Transverse colon (tissue), 4 donors: ENCODE measurements at places on chromosomes 5 and 9. TPM values are rescaled to one million over a fixed set of nuclear protein-coding genes. Genes with fewer than 3 reads are reported as not detected.
A peak's percentile ranks its signal among the peaks of the same experiment; 100 is the strongest.

OBP2B gene
- not detected for total RNA-seq

TICAM2 gene
- total RNA-seq, result not detected

DNA sequence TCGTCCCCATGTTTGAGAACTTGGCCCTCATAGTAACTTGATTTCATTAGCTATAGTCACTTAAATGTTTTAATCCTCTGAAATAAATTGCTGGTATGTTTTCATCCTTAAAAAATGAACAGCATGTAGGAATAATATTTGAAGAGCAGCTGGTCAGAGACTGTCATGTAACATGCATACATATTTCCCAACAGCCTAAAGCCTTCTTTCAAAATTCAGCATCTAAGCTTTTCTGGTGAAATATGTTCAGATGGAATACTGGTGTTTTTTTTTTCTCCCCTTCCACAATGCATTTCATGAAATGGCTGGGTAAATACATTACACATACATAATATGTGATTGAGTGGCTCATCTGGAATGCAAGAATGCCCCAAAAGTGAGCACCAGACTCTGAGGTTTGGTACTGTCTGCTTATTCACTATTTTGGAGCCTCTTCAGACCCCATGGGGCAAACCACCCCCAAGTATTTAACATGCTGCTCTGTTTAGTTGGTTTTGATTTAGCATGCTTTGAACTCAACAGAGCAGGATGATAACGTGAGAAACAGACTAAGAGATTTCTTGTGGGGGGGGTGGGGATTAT, 94.0 kb downstream of the SMARCA2 start:
- no peak for DNase-seq
- H3K27ac ChIP-seq, result no peak overlapping the region
- H3K36me3 ChIP-seq, result peaks cover 63% of the 10 kb centered on the region
- H3K27me3 ChIP-seq, result no peaks in the 10 kb centered on the region
- H3K4me3 ChIP-seq, result no peak overlapping the region
- no peaks in the 10 kb centered on the region for H3K4me1 ChIP-seq

CTXN3 gene
- not detected for total RNA-seq

ANGPTL2 gene
- total RNA-seq, result 11.0 TPM

DNA sequence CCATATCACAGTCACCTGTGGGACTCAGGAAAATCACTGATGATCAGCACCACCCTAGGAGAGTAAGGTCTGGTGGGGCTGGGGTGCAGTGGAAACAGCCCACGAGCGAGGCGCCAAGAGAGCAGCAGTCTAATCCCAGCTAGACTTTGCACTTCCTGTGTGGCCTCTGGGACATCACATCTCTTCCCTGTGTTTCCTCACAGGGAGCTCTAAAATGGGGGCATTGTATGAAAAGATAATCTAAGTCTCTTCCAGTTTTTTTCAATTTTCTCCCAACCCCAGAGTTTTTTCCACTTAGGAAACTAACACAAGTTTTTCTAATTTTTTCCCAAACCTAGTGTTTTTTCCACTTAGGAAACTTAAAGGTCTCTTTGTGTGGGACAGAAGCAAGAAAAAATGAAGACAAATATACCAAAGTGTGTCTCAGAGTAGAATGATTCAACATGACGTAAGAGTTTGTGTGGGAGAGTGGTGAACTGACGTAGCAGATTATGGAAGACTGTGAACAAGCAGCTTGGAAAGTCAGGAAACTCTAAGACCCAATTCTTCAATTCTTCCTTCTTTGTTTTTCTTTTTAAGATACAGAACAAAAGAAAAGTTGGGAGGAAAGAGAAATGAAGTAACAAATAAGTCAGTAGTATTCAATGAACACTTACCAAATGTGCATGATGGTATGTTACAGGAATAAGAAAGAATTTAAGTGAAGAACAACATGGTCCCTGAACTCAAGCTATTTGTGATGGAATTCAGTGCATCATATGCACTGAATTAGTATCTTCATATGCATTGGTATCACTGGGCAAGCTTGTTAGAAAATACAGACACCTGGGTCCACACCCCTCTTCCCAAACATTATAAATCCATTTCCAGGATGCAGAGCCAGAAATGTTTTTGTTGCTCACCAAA, 51.3 kb downstream of the LHFPL2 start:
- no peak overlapping the region for H3K27ac ChIP-seq
- H3K4me3 ChIP-seq, result no peak overlapping the region
- no peak for DNase-seq
- H3K36me3 ChIP-seq, result no peaks in the 10 kb centered on the region

DNA sequence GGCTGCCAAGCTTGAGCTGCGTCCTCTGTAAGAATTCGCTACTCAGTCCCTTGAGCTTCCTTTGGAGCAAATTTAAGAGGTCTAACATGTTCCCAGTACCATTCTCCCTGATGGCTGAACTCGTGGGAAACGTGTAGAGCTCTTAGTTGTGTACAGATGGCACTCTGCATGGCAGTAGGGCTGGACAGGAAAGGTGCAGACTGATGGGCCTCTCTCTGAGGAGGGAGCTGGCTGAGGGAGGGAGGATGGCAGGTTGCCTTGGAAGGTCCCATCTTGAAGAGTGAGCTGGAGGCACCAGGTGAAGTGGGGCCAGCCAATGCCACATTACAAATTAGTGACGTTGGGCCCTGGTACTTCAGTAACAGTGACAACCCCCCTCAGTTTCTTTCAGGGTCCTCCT, 495.3 kb downstream of the CCDC171 start:
- no peaks in the 10 kb centered on the region for H3K27me3 ChIP-seq
- no peaks in the 10 kb centered on the region for H3K4me1 ChIP-seq
- no peak overlapping the region for H3K4me3 ChIP-seq
- no peak overlapping the region for H3K27ac ChIP-seq
- no peak for DNase-seq

GPR150 gene
- total RNA-seq, result 0.60 TPM

NR4A3 gene
- 0.48 TPM for total RNA-seq

DNA sequence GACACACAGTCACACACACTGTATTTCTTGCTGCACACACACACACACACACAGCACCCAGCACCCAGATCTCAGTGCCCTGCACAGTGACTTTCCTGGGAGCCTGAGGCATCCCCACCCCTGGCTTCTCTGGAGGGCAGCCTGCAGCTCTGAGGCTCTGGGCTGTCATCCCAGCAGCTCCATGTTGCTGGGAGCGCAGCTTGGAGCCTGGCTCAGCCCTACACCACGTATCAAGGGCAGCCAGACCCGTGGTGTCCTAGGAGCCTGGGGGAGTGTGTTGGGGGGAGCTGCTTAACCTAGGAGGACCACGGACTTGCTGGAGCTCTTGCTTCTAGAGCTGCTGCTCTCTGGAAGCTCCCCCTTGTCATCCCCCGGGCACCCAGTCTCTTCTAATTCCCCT, 5.2 kb downstream of the IER5L start:
- DNase-seq, result no peak
- H3K36me3 ChIP-seq, result no peaks in the 10 kb centered on the region
- H3K27me3 ChIP-seq, result no peaks in the 10 kb centered on the region
- no peak overlapping the region for H3K27ac ChIP-seq
- H3K4me1 ChIP-seq, result peaks cover 21% of the 10 kb centered on the region

GRCh38 chr5:142245786-142246185, 79.0 kb downstream of the SPRY4 start:
- H3K36me3 ChIP-seq, result no peaks in the 10 kb centered on the region
- H3K4me1 ChIP-seq, result peaks cover 6% of the 10 kb centered on the region
- H3K4me3 ChIP-seq, result no peak overlapping the region
- H3K27ac ChIP-seq, result peak overlapping the region; percentile 34
- H3K27me3 ChIP-seq, result no peaks in the 10 kb centered on the region

GRCh38 chr9:98830554-98830953, 23.1 kb downstream of the GALNT12 start:
- no peak overlapping the region for H3K27ac ChIP-seq
- no peak overlapping the region for H3K4me3 ChIP-seq
- H3K27me3 ChIP-seq, result no peaks in the 10 kb centered on the region
- DNase-seq, result no peak
- no peaks in the 10 kb centered on the region for H3K36me3 ChIP-seq

CPEB4 gene
- total RNA-seq, result 23.6 TPM

DNA sequence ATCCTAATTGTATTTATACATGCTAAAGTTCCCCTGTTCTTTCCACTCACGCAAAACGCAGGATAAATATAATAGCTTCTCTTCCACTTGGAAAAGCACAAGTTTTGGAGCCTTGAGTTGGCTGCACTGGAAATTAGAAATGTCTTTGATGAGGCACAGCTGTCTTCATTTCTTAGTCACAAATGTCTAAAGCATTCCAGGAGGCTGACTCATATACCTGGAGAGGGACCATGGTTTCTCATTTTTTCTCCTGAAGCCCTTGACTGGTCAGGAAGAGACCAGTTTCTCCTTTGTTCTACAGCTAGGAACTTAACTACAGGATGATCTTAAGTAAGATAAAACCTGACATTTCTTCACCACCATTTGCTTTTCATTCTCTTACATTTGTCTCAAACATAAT, 16.2 kb downstream of the MTX3 start:
- H3K4me1 ChIP-seq, result no peaks in the 10 kb centered on the region
- H3K27me3 ChIP-seq, result peaks cover 7% of the 10 kb centered on the region
- no peaks in the 10 kb centered on the region for H3K36me3 ChIP-seq
- DNase-seq, result no peak
- no peak overlapping the region for H3K27ac ChIP-seq

UHRF2 gene
- 64.0 TPM for total RNA-seq

- DNase-seq, result no peak
- H3K27ac ChIP-seq, result no peak overlapping the region
- H3K36me3 ChIP-seq, result no peaks in the 10 kb centered on the region
- H3K4me1 ChIP-seq, result no peaks in the 10 kb centered on the region
Observed at GRCh38 chr9:102049586-102050246, 311.3 kb upstream of the GRIN3A start.

GNAQ gene
- total RNA-seq, result 36.3 TPM

DNA sequence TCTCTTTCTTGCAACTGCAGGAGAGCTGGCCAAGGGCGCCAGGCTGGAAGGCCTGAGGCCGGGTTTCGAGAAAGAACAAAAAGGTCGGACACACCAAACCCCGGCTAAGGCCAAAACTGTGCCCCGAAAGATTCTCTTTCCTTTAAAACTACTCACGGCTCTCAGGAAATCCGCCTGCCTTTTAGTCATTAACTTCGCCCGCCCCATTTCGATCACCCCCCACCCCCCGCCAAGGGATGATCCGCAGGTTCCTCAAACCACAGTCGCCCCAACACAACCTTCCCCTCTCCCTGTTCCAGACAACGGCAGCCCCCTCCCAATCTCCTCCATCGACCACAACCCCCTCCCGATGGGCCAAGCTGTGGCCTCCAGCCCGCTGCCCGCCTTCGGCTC, 536 bp downstream of the FEM1C start:
- peaks cover 43% of the 10 kb centered on the region for H3K4me1 ChIP-seq
- H3K27me3 ChIP-seq, result no peaks in the 10 kb centered on the region
- DNase-seq, result no peak
- H3K36me3 ChIP-seq, result no peaks in the 10 kb centered on the region

- no peaks in the 10 kb centered on the region for H3K36me3 ChIP-seq
- DNase-seq, result no peak
- H3K27ac ChIP-seq, result no peak overlapping the region
- no peaks in the 10 kb centered on the region for H3K4me1 ChIP-seq
- H3K4me3 ChIP-seq, result no peak overlapping the region
Observed at GRCh38 chr9:78393340-78393739, 96.4 kb downstream of the PSAT1 start.

TXNDC15 gene
- total RNA-seq, result 26.3 TPM

GRCh38 chr9:83441390-83441789, 96.8 kb downstream of the FRMD3 start:
- no peaks in the 10 kb centered on the region for H3K36me3 ChIP-seq
- H3K27me3 ChIP-seq, result no peaks in the 10 kb centered on the region
- no peak overlapping the region for H3K27ac ChIP-seq
- H3K4me1 ChIP-seq, result no peaks in the 10 kb centered on the region
- no peak overlapping the region for H3K4me3 ChIP-seq

GRCh38 chr9:136741883-136742571, 713 bp downstream of the LCN10 start:
- peaks cover 6% of the 10 kb centered on the region for H3K4me1 ChIP-seq
- DNase-seq, result peak; percentile 43
- no peak overlapping the region for H3K27ac ChIP-seq
- peaks cover 53% of the 10 kb centered on the region for H3K27me3 ChIP-seq
- H3K4me3 ChIP-seq, result no peak overlapping the region

GRCh38 chr9:117516676-117517632, 102.1 kb upstream of the ASTN2 start:
- H3K27ac ChIP-seq, result no peak overlapping the region
- no peak overlapping the region for H3K4me3 ChIP-seq
- H3K36me3 ChIP-seq, result no peaks in the 10 kb centered on the region
- no peak for DNase-seq
- no peaks in the 10 kb centered on the region for H3K4me1 ChIP-seq

DNA sequence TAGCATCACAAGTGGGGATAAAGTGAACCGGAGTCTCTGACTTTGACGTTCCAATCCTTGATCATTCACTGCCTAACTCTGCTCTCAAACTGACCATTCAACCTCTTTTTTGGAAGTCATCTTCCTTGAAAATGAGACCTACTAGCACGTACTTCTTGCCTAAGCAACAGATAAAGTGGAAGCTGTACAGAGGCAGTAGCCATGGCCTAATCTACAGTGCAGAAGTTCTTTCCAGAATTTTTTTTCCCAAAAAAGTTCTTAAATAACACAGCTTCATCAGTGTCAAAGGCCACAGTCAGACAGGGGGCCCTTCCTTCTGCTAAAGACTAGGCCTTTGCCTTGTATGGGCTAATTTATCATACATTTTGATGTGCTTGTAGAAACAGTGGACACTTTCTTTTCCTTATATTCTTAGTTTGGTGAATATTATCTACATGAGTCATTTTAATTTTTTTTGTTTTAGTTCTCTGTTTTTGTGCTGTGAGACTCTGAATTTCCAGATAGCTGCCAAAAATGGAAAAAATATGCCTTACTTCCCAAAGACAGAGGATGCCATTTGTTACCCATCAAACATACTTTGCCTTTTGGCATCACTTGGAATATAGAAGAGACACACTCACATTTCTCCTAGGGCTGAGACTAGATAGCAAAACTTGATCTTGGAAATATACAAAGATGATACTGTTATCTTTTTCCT, 96.3 kb upstream of the VCAN start:
- no peak for DNase-seq
- H3K4me1 ChIP-seq, result no peaks in the 10 kb centered on the region
- H3K27ac ChIP-seq, result no peak overlapping the region
- no peaks in the 10 kb centered on the region for H3K36me3 ChIP-seq
- no peak overlapping the region for H3K4me3 ChIP-seq

GRCh38 chr5:172216345-172216744, 22.4 kb downstream of the EFCAB9 start:
- H3K36me3 ChIP-seq, result peaks cover 6% of the 10 kb centered on the region
- H3K4me3 ChIP-seq, result no peak overlapping the region
- H3K27me3 ChIP-seq, result no peaks in the 10 kb centered on the region
- H3K27ac ChIP-seq, result no peak overlapping the region
- DNase-seq, result no peak
- no peaks in the 10 kb centered on the region for H3K4me1 ChIP-seq

C8G gene
- total RNA-seq, result 4.3 TPM

DNA sequence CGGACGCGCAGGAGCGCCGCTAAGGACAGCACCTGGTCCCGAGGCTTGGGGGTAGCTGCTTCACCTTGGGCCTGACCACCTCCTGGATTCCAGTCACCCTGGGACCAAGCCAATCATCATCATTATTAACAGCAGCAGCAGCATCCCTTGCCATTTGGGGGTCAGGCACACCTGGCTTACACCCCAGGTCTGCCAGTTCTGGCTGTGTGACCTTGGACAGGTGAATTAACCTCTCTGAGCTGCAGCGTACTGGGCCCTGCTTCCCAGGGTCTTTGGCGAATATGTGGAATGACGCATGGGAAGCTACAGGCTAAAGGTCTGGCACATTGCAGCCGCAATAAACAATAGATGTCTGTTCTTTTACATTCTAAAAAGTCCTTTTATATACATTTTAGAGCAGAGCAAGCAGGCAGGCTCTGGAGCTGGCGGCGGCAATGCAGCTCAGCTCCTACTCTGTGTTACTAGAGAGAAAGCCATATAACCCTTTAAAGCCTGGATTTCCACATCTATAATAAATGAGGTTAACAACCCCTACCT, 97.8 kb upstream of the CPLX2 start:
- H3K27me3 ChIP-seq, result peaks cover 42% of the 10 kb centered on the region
- DNase-seq, result no peak
- H3K4me1 ChIP-seq, result peaks cover 4% of the 10 kb centered on the region
